ENCODE measurements at places on chromosomes 6 and 20.

- no peak for DNase-seq
Measured at GRCh38 chr6:167796192-167796981, 30.3 kb upstream of the AFDN start.

GRCh38 chr6:128731249-128732165, 151.4 kb upstream of the LAMA2 start:
- no peak for DNase-seq

- no peak for DNase-seq
Measured at GRCh38 chr6:117007659-117008058, 130.6 kb downstream of the RFX6 start.

- DNase-seq = no peak
Measured at GRCh38 chr6:135118134-135118730, 62.9 kb upstream of the MYB start.

DNA sequence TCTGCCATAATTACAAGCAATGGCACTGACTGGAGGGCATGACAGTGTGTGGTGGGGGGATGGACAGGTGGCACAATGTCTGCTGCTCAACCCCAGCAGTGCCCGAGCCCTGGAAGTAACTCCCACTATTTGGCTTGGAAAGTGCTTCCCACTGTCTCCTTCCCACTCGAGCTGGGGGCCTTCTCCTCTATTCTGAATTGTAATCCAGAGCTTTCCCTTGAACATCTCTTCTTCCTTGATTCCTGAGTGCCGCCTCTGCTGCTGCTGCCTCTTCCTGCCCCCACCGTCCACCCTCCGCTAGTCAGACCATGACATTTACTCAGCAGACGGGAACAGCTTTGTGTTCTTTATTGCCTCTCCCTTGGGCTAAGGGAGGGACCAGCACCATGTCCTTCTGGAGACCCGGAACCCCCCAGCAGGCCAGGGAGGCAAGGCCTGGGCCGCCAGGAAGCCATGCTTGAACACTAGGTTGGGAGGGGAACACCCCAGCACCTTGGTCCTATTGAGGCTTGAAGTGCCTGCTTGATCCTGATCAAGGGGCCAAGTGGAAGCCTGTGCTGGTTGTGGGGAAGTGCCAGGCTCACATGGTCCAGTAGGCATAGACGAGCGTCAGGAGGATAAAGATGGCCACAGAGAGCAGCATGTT, 17.0 kb downstream of the CCDC167 start:
- no peak for DNase-seq

GRCh38 chr20:49882171-49882970, 33.0 kb downstream of the SPATA2 start:
- DNase-seq = no peak

DNA sequence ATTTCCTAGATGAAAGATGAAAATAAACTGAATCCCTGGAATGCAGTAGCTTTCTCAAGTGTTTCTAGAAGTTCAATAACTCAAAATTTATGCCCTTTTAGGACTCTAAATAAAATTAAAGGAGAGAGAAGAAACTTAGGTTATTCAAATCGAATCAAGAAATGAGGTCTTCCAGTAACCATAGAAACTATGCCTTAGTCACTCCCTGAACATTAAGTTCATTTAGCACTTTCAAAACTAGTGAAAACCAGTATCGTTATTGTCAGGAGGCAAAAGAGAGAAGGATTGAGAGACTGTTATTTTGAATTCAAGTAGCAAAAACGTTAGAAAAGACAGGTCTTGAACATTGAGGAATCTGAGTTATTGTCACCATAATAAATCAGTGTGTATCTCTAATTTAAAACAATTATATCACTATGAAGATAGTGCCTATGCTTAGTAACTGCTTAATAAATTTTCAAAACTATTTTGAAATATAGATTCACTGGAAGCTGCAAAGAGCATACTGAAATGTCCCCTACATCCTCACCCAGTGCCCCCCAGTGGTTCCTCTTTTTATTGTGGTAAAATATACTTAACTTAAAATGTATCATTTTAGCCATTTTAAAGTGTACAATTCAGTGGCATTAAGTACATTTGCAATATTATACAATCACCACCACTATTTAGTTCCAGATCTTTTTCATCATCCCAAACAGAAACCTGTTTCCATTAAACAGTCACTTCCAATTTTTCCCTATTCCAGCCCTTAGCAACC, 4.6 kb downstream of the RPP21 start:
- DNase-seq = no peak

DNA sequence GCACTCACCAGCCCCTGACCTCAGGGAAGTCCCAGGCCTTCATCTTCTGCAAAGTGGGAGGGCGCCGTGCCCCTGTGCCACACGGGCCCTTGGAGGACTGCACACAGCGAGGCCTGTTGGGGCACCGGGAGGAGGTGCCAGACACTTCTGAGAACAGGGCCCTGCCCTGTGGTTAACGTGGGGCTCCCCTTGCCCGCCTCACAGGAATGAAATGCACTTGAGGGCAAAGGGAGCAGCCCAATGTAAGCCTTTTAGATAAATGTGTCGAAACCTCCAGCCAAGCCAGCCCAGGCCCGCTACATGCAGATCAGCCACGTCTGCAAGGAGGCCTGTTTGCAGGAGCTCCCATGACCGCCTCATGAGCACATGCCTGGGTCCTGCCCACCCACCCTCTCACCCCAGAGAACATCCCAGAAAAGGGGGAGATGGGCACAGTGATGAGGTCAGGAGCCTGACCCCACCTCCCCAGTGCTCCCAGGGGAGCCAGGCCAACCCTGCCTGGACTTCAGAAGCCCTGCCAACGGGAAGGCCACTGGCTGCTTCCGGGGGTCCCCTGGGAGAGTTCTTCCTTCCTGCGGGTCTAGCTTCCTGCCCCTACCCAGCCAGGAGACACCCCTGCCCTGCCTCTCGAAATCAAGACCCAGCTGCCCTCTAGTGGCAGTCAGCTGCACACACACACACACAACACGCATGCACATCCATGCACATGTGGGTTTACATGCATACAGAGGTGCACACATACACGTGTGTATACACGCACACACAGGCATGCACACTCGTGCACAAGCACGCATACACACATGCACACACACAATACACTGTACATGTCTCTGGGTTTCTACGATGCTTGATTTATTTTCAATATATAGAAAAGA, 178.7 kb downstream of the TAF4 start:
- no peak for DNase-seq
